ENCODE measurements at places on chromosomes 3 and 15. TPM values are rescaled to one million over a fixed set of nuclear protein-coding genes. Genes with fewer than 3 reads are reported as not detected.

DNA sequence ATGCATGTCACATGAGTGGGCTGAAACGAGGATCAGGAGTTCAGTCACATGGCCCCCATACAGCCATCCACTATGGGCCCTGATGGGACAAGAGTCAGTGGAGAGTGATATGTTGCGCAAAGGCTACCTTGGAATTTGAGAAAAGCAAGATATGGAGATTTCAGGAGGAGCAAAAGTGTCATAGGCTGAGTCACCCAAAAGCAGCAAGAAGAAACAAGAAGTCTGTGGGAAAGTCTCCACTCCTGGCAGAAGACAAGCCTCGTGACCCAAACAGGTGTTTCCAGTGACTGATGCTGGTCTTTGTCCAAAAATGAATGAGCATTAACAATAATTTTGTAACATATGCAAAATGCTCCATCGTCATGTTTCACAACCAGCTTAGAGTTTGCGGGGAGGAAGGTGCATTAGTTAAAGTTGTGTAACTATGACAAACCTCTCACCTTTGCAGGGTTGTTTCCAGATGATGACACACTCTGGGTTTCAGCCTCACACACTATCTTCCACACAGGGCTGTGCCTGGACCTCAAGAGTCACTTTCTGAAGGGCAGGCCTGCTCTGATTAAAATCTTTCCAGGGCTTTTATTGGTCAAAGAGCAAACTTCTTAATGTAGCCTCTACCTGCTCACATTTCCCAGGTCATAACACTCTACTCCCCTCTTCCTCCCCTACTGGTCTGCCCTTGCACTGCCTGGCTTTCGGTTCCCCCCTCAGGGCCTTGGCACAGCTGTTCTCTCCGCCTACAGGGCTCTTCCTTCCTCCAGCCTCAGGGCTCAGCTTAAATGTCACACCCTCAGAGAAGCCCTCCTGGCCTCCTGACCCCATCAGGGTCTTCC lies 3.9 kb upstream of the DNASE1L3 start:
- no peaks in the 10 kb centered on the region for H3K36me3 ChIP-seq
- peaks cover 82% of the 10 kb centered on the region for H3K4me1 ChIP-seq
- no peaks in the 10 kb centered on the region for H3K27me3 ChIP-seq
- peak overlapping the region; percentile 85 for H3K27ac ChIP-seq
- H3K4me3 ChIP-seq = no peak overlapping the region

DNA sequence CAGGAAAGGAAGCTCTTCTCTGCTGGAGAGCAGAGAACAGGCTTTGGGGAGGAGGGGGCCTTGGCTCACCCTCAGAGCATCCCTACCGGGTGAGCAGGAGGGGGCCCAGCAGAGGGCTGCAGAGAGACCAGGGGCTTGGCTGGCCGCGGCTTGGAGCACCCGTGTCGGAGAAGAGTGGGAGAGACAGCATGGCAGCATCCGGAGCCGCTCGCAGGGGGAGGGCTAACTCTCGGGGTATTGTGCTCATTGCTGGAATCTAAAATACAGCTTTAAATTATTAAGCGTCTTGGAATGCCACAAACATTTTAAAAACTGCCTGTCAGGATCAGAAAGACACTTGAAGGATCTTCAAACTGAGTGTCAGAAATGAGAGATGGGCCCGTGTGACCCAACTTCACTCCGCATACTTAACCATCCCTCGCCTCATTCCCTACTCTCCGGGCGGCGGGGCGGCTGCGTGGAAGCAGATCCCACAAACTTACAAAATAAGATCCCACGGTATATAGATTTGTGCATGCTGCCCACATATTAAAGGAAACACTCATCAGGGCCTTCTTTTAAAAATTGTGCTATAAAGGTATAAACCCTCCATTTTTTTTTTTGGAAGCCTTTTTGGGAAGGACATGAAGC lies 53.9 kb downstream of the EIF4E3 start:
- H3K27me3 ChIP-seq = no peaks in the 10 kb centered on the region
- DNase-seq = no peak
- no peaks in the 10 kb centered on the region for H3K36me3 ChIP-seq
- no peak overlapping the region for H3K4me3 ChIP-seq

DNA sequence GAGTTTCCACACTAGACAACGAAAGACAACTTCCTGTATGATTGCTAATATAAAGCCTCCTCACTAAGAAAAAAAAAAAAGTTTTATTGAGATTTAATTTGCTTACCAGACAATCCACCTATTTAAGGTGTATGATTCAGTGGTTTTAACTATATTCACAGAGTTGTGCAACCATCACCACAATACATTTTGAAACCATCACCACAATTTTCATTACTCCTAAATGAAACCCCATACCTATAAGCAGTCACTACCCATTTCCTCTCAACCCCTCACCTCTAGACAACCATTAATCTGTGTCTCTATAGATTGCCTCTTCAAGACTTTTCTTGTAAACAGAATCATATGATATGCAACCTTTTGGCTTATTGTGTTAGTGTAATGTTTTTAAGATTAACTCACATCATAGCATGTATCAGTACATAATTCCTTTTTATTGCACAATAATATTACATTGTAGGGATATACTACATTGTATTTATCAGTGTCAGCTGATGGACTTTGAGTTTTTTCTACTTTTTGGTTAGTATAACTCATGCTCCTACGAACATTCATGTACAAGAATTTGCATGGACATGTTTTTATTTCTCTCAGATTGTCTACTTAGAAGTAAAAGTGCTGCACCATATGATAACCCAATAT lies 339.7 kb downstream of the NLGN1 start:
- no peaks in the 10 kb centered on the region for H3K27me3 ChIP-seq
- no peak overlapping the region for H3K4me3 ChIP-seq
- H3K4me1 ChIP-seq = no peaks in the 10 kb centered on the region
- H3K36me3 ChIP-seq = no peaks in the 10 kb centered on the region
- DNase-seq = no peak

MOBP gene
- total RNA-seq = not detected

GRCh38 chr15:96818861-96819260 lies 488.4 kb downstream of the NR2F2 start:
- no peak for DNase-seq
- H3K27ac ChIP-seq = no peak overlapping the region
- no peaks in the 10 kb centered on the region for H3K4me1 ChIP-seq
- no peaks in the 10 kb centered on the region for H3K36me3 ChIP-seq

DNA sequence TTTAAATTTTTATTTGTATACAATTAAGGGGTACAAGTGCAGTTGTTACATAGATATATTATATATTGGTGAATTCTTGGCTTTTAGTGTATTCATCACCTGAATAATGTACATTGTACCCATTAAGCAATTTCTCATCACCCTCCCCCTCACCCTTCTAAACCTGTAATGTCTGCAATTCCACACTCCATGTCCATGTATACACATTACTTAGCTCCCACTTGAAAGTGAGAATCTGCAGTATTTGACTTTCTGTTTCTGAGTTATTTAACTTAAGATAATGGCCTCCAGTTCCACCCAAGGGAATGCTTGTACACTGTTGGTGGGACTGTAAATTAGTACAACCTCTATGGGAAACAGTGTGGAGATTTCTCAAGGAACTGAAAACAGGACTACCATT lies 383.2 kb upstream of the KCNMB2 start:
- H3K27me3 ChIP-seq = no peaks in the 10 kb centered on the region
- H3K4me3 ChIP-seq = no peak overlapping the region
- no peaks in the 10 kb centered on the region for H3K36me3 ChIP-seq
- H3K27ac ChIP-seq = no peak overlapping the region
- no peaks in the 10 kb centered on the region for H3K4me1 ChIP-seq

GOLGA6L7 gene
- not detected for total RNA-seq
